ENCODE measurements at places on chromosomes 6 and 20.

- no peak for DNase-seq
Observed at GRCh38 chr6:35955970-35956369, 35.1 kb upstream of the SRPK1 start.

DNA sequence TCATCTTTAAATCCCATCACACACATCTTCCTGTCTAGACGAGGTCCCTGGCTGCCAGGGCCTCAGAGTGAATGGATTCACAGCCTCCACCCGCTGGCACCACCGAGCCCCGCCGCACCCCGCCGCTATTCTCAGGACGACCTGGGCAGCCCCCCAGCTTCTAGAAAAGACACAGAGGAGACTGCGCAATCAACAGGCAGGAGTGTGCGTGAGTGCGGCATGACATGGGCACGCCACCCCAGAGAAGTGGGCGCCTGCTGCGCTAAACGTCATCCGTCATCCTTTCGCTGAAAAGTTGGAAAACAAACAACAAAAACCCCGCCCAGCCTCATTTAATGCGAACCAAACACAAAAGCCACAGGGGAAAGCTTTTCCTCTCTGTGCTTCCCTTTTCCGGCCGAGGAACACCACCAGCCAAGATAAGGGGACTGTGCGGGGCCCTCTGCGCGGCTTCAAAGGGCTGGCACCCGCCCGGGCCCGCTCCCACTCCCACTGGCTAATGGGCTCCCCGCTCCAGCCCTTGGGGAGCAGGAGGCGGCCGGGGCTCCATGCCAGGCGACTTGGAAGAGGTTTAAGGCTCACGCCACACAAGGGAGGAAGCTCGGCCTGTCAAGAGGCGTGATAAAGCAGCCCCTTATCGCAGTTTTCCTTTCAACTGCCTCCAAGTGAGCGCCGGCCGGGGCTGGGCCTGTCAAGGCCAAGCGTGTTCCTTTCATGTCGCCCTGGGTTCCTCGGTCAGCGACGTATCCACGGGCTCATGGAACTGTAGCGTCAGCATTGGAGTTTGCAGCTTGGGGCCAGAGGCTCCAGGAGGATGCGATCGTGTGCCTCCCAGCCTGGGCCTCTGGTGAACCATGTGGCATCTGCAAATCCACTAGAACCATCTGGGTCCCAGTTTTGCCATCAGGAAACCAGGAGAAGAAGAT, 50.1 kb downstream of the NFATC2 start:
- no peak for DNase-seq

GRCh38 chr6:165872811-165873210, 209.8 kb upstream of the PDE10A start:
- DNase-seq, result peak; percentile 64

- DNase-seq, result no peak
Observed at GRCh38 chr6:128483472-128484135, 36.8 kb downstream of the PTPRK start.

DNA sequence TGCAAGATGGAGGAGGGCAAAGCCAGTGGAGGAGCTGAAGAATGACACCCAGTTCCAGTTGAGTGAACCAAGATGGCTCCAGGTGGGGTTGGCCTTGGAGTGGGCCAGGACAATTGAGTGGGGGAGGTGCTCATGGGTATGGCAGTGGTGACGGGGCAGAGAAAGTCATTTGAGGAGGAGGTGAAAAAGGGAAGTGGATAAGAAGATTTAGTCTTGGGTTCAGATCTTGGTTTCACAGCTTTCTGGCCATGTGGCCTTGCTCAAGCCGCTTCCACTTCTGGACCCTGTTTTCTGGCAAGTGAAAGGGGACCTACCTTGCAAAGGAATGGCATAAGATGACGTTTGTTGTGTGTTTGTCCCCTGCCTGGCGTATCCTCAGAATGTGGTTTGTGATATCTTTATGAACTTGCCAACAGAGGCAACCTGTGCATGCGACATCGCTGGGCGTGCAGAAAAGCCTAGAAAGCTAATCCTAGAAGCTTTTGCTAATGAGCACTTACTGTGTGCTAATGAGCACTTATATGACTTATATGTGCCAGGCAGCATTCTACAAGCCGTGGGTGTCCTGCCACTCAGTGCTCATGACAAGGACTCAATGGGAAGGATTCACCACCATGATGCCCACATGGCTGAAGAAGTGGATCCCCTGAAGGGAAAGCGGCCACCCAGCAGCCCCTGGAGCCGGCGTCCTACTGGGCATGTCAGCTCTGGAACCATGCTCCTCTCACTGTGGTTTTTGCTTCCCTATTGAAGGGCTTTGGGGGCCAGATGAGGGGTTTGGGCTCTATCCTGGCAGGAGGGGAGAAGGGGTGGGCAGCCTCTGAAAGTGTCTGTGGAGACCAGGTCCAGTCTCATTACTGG, 23.6 kb upstream of the STX16 start:
- no peak for DNase-seq

GRCh38 chr6:81625216-81625615, 127.3 kb downstream of the TENT5A start:
- no peak for DNase-seq

DNA sequence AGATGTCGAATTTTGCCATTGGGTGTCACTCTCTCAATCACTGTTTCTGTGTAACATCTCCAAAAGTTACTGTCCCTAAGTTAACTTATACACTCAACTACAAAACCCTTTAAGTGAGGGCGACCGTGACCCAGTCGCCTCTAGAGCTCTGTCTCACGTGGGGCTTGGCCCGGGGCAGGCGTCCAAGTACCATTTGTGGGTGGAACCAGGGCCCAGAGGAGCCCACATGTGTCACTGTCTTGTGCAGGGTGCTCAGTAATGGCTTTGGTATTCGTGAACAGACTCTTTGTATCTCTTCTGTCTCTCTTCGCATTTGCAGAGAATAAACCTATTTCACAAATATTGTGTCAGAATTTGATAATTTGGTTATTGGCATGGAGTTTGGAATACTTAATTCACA, 109.9 kb upstream of the THBS2 start:
- peak; percentile 75 for DNase-seq

DNA sequence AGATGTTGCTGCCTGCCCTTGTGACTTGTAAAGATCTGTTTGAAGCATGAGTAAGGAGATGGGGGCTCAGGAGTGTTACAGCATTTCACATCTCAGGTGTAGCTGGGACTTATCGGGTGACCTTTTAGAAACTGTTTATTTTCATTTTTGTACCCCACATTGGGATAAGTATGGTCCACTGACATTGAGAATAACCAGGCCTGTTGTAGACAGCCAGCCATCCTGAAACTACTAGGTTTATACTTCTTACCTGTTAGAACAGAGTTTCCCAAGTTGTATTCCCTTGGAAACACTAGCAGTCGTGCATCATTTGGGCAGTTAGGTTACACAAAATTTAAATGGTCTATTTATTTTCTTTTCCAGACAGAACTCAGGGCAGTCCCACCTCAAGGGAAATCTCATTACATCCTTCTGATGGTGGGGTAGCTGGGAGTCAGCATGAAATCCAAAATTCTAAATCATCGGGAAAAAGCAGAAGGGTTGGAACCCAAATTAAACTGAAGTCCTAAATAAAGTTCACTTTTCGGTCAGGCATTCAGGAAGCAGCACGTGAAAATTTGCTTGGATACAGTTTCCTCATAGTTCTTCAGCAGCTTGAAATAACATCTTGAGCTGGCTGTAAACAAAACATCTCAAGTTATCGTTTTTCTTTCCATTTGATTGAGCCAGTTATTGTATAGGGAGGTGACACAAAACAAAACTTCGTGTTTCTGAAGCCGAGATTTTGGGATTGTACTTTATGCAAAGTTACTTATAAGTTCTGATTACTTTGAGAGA, 30.5 kb downstream of the FOXO3 start:
- no peak for DNase-seq

- no peak for DNase-seq
Observed at GRCh38 chr20:21490105-21490504, 23.8 kb downstream of the NKX2-2 start.

DNA sequence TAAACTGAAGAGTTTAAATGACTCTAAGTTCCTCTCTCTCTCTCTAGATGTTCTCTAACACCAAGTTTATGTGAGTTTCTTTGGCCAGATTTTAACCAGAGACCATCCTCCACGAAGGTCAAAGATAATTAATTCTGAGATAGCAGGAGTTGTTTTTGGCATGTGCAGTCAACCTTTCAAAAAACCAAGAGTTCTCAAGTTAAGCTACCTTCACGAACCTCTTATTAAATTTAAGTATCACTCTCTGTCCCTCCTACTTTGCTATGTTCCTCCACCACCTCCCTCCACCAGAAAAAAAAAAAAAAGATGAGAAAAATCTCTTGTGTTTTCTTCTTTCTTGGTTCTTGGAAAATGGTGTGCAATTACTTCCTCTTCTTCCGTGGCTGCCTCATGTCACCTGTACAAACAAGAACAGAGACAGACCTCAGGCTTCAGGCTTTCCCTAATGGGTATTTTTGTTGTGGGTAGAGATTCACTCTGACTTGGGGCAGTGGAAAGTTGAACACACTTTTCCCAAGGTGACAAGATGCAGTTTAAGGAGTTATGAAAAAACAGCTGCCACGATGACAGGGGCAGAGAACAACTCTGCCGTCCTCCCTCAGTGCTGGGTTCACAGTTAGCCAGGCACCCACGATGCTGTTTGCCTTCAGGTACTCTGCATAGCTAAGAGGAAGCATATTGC, 64.3 kb downstream of the ADTRP start:
- no peak for DNase-seq

- DNase-seq, result no peak
Observed at GRCh38 chr6:135657207-135657606, 159.7 kb upstream of the AHI1 start.

- no peak for DNase-seq
Observed at GRCh38 chr6:73565767-73566485, 45.1 kb upstream of the EEF1A1 start.

- DNase-seq, result no peak
Observed at GRCh38 chr6:152575621-152576150, 61.5 kb downstream of the SYNE1 start.

- DNase-seq, result no peak
Observed at GRCh38 chr6:83914953-83915352, 55.5 kb downstream of the CYB5R4 start.

DNA sequence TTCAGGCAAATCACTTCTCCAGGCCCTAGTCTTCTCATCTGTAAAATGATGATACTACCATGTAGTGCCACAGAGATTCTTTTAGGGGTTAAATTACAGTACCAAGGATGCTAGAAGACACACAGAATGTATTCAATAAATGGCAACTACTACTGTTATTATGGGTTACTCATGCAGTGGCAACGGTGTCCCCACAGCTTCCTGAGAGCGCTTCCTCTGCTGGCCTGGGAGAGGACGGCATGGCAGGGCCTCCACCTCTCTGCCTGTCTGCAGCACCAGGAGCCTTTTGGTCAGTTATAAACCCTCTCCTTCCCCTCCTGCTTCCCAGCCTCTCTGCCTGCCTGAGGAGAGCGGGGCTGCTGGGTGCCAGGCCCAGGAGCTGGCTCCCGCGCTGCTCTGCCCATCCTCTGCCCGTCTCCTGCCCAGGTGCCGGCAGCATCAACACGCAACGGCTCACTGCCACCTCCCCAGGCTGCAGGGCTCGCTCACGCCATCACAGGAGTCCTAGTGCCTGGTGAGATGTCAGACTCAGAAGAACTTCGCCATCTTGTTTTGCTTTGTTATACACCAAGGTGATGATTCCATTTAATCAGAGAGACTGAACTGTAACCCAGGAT, 170.6 kb downstream of the FOXC1 start:
- DNase-seq, result no peak

DNA sequence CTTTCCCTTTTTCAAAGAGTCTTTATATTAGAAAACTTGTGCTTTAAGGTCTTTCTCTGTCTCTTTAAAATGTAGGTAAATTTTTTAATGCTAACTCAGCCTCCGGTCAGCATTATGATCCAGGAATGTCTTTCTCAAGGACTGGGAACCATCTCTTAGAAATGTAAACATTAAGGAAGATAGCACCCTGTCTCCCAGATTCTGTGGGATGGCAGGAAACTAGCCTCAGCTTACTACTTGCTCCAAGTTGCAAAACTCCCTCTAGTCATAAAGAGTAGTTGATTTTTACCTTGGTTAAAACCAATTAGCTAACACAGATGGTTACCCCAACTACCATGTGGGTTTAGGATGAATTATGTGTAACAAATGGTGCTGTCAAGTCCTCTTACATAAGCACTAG, 4.7 kb upstream of the TAAR1 start:
- no peak for DNase-seq

- DNase-seq, result no peak
Observed at GRCh38 chr20:47778398-47779354, 6.6 kb downstream of the SULF2 start.

DNA sequence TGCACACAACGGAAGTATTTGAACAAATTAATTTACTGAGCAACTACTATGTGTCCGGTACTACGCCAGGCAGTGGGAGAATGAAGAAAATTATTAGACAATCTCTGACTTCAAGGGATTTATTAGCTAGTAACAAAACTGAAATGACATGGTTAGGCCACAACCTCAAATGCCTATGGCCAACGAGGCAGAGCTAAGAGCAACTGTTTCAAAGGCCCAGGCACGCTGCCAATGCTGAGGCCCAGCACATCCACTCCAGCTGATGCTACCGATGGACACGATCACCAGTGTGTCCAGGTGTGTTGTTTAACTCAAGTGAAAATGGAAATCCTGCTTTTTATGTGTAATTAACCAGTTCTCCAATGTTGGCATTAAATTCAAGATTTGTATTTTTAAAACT, 420.9 kb downstream of the PRKN start:
- no peak for DNase-seq

DNA sequence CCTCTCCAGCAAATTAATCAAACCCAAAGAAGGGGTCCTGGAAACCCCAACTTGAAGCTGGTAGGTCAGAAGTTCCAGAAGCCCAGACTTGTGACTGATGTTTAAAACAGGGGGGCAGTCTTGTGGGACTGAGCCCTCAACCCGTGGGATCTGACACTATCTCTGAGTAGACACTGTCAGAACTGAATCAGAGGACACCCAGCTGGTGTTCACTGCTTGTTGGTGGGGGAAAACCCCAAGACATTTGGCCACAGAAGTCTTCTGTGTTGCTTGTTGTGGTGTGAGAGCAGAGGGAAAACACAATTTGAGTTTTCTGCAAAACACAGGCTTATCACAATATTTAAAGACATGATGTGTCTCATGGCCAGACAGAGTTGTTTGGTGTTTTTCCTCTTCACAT, 29.9 kb downstream of the KIF13A start:
- DNase-seq, result no peak

- no peak for DNase-seq
Observed at GRCh38 chr20:32356622-32357374, 1.3 kb upstream of the ASXL1 start.

GRCh38 chr6:147287869-147288271, 83.7 kb downstream of the STXBP5 start:
- DNase-seq, result no peak
